ENCODE measurements at places on chromosomes 7 and 10. TPM values are rescaled to one million over a fixed set of nuclear protein-coding genes. Genes with fewer than 3 reads are reported as not detected.

DNA sequence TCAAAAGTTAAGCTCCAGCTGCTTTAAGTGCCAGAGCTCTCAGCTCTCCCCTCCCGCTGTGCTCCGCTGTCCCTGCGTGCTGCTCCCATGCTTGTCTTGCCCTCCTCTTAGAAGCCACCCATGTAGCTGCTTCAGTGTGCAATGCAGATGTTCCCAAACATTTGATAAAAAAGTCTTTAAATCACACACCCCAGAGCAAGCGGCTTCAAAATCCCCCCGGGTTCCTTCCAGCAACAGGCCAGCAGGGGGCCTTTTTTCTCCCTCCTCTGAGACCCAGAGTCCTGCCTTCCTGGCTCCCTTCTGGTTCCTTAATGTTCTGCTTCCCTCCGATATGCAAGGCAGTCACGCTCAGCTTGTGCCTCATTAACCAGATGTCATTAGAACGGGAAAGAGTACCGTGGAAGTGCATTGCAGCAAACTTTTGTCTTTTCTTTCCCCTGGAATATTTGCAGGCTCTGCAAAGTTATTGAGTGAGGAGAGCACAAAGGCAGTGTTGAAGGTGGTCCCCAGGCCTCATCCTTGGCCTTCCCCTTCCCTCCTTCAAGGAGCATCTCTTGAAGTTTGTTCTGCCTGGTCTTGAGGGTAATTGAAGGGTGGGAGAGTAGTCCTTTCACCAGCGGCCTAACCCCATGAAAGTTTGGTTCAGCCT is 25.5 kb downstream of the LDB3 start:
- no peak for DNase-seq

DNA sequence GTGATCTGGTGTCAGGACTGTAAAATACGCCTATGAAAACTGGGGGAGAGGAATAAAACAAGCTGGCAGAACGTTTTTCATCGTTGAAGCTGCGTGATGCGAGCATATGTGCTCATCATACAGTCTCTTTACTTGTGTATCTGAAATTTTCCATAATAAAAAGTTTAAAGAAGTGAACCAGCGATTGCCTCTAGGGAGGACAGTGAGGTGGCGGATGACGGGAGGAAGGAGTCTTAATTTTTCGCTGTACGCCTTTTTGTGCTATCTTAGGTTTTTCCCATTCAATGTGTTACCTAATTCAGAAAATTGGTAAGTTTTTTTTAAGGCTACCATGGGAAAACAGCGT is 891 bp upstream of the WAPL start:
- no peak for DNase-seq

Gene NEUROD6
- not detected for total RNA-seq

Gene CYP2C19
- total RNA-seq = not detected
